ENCODE measurements at places on chromosomes 1 and 21.

DNA sequence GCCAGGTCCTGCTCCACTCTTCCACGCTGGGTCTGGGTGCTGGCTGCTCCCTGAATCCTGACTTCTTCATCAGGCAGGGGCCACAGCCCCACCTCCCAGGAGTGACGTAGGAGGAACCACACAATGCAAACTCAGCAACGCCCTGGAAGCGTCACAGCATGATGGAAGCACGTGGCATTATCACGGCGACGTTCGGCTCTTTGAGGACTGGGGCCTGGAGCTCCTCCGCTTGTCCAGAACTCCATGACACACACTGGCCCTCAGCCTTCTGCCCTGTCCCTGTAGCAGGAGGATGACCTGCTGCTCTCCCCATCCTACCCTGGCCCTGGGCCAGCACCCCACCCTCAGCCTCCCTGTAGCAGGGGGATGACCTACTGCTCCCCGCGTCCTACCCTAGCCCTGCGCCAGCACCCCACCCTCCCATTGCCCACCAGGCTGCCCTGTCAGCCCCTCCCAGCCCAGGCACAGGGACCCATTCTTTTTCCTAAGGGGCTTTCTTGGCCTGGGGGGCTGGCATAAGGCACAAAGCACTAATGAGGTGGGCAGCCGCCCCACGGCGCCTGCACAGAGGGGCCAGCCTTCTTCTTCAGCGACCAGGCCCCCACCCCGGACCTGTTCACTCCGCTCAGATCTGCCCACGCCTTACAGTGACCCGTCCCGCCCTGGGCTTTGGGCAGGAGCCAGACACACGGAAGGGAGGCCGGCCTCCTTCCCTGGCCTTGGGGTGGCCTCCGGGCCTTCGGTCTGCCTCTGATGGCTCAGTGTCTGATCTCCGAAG lies 65.7 kb downstream of the DHRS3 start:
- no peak for DNase-seq

- DNase-seq: no peak
Observed at GRCh38 chr1:221286399-221286798, 407.2 kb downstream of the HLX start.

- DNase-seq: no peak
Observed at GRCh38 chr1:101408212-101409042, 171.6 kb downstream of the S1PR1 start.

GRCh38 chr21:44006017-44006619 lies 6.0 kb upstream of the TRAPPC10 start:
- no peak for DNase-seq

GRCh38 chr1:225711236-225711937 lies 58.5 kb upstream of the ENAH start:
- no peak for DNase-seq

GRCh38 chr1:93374334-93375106 lies 28.8 kb downstream of the DR1 start:
- no peak for DNase-seq

DNA sequence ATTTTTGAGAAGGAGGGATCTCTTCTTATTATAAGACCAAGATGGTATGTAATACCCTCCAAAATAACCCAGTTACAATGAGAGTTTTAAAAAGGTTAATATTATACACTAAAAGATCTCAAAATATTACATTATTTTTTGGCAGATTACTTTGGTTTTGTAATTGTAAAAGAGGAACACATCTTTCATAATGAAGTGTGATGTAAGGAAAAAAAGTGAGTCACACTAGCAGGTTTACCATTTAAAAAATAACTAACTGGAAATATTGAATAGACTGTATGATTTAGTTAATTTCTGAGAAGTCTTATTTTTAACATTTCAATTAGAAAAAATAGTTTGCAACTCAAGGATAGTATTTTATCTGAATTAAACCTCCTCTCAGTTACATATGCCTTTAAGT lies 1.1 kb downstream of the F5 start:
- DNase-seq: no peak

- peak; percentile 43 for DNase-seq
Observed at GRCh38 chr1:180178511-180179161, 24.0 kb downstream of the QSOX1 start.

DNA sequence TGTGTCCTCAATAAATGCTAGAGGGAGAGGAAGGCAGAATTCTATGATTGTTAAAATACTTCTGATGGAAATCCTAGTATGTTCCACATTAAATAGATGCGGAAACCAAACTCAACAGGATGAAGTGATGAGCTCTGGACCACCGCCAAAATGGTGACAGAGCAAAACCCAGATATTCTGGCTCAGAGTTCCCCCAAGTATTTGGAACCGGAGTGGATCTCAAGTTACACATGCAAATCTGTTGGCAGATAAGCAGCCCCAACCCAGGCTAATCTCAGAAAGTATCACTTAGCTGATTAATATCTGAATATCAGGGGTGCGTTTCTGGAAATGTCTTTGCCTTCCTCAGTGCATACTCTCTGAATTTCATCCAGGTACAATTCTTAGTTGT lies 17.4 kb upstream of the GRHL3 start:
- no peak for DNase-seq

DNA sequence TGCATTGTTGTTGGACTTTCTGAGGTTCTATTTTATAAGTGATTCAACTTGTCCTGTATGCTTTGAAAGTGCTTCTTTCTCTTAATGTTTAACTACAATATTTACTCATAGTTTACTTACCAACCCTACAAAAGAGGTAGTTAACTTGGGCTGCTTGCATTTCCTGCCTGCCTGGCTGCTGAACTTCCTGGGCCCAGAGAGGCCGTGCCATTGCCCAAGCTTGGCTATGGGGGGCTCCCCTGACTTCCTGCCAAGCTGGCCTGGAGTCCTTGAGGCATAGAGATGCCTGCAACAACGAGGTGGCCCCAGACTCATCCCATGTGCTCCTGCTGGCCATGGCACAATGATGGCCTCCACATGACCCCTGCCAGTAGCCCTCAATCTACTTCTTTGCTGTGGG lies 361.6 kb upstream of the PLD5 start:
- no peak for DNase-seq

DNA sequence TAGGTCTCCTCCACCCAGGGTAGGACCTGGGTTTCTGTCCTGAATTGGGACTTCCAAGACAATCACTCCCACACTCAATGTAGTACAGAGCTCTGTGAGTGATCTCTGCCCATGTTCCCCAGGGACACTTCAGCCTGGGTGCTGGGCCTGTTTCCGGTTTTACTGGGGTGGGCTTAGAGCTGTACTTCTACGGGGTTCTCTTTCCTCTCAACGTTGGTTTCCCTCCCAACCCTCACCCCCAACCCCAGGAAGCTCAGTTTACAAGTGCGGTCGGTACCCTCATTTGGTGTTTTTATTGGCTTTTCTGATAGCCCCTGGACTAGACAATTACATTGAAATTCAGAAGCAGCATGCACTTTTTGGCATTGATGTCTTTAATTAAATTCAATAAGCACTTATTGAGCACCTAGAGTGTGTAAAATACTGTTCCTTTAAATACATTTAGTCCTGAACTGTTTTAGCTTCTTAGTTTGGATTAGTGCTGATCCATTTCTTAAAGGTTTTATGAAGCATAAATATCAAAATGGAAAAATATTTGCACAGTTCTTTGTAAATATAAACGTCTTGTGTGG lies 542 bp upstream of the XPR1 start:
- no peak for DNase-seq

GRCh38 chr1:52645261-52645660 lies 12.3 kb downstream of the SHISAL2A start:
- DNase-seq: no peak

GRCh38 chr1:201737352-201738060 lies 91.5 kb upstream of the IPO9 start:
- DNase-seq: no peak

DNA sequence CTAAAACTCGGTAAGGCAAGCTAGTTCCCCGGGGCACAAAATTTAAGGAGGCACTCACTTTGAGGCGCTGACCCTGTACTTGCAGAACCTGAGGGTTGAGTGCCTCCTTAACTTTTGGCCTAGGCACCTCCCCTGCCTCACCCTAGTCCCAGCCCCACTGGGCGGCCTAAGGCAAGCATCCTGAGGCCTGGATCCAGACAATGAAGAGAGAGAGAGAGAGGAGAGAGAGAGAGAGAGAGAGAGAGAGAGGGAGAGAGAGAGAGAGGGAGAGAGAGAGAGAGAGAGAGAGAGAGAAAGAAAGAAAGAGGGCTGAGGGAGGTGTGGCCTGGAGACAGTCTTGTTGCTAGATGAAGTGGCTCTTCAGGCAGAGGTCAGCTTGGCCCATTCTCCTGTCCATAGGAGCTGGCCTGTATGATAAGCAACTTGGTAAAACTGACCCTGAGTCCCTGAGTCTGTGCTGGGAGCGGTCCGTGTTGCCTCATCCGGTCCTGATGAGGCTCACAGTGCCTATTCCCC lies 7.4 kb upstream of the LRRN2 start:
- DNase-seq: no peak

GRCh38 chr1:21350202-21350885 lies 60.1 kb upstream of the ECE1 start:
- DNase-seq: no peak

GRCh38 chr1:205309741-205310140 lies 11.8 kb downstream of the NUAK2 start:
- no peak for DNase-seq

DNA sequence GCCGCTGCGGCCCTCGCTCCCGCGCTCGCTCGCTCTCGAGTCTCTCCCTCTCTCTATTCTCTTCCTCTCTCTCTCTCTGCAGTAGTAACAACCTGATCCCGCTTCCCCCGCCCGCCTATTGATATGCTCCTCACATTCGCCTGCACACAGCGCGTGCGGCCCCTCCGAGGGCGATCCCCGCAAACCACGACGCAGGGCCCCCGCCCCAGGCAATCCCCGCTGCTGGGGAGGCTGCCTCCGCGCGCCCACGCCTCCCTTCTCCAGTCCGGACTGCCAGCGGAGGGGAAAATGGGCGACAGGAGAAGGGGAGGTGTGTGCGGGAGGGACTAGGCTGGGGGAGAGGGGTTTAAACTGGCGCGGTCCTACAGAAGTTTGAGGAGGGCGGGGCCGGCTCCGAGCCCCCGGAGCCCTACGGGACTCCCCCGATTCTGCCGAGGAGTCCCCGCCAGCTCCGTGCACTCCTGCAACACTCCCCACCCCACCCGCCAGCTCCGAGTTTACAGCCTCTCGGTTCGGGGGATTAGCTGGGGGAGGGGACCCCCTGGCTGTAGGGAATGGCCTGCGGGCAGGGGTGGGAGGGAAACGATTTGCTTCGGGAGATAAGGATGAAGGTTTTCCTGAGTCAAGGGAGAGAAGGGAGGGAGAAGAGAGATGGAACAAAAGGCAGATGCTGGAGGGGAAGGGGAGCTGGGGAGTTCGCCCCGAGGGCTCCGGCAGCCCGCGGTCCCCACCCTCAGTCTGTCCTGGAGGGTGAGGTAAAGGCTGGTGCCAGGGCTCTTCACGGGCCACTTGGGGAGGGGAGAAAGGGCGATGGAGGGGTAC lies 66.6 kb downstream of the SYT2 start:
- no peak for DNase-seq

DNA sequence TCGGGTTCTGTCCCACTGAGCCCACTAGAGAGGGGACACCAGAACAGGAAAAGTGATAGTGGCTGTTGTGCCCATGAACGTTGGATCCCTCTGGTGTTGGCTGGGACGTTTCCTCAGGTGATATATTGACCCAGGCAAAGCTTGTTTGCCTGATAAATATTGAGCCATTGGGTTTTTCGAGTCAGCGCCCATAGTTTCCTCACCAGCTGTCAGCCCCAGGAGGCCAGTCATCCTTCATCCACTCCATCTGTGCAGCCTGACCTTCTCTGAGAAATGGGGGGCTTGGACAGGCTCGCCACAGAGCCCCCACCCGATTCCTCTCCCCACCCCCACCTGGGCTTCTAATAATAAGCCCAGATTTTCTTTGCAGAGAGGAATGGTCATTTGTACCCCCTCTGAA lies 13.3 kb downstream of the DISP3 start:
- DNase-seq: no peak

Measured in stimulated activated CD4-positive, alpha-beta T cell treated with anti-CD3 and anti-CD28 coated beads, Interleukin-4, amount 100 ng/mL, for 48 hours (primary cell).